ENCODE measurements at places on chromosomes 1 and 21.
A peak's percentile ranks its signal among the peaks of the same experiment; 100 is the strongest.

GRCh38 chr1:28890435-28890834 lies 23.9 kb upstream of the EPB41 start:
- no peak for DNase-seq

GRCh38 chr1:47574451-47575165 lies 136.8 kb downstream of the FOXD2 start:
- DNase-seq: no peak

GRCh38 chr21:15730484-15731242 lies 881 bp downstream of the USP25 start:
- DNase-seq: no peak

- no peak for DNase-seq
Observed at GRCh38 chr1:3093898-3094626, 25.1 kb downstream of the PRDM16 start.

DNA sequence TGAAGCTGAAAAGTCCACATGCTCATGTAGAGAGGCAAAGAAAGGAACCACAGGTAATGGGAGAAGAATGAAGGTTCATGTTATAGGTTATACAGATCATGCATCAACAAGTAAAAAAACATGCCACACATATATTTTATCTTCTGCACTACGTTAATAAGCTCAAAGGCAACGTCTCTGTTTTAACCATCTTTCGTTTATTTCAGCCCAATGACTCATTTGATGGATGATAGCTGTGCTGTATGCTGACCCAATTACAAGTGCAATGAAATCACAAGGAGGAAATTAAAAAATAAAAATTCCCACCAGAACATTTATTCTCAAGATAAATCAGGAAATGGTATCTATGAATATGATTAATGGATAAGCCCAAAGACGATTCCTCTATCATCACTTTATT lies 24.6 kb downstream of the XCL1 start:
- no peak for DNase-seq

GRCh38 chr1:171116676-171117075 lies 26.0 kb downstream of the FMO3 start:
- no peak for DNase-seq

DNA sequence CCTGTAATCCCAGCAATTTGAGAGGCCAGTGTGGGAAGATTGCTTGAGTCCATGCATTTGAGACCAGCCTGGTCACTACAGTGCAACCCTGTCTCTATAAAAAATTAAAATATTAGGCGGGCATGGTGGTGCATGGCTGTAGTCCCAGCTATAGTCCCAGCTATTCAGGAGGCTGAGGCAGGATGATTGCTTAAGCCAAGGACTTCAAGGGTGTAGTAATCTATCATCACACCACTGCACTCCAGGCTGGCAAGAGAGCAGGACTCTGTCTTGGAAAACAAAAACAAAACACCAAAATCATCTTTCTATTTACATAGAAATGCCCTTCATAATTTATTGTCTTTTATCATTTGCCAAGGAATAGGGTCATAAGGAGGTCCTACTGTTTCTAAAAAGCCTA lies 1274.1 kb upstream of the NCAM2 start:
- DNase-seq: no peak

- no peak for DNase-seq
Observed at GRCh38 chr1:221663321-221663720, 78.6 kb downstream of the DUSP10 start.

DNA sequence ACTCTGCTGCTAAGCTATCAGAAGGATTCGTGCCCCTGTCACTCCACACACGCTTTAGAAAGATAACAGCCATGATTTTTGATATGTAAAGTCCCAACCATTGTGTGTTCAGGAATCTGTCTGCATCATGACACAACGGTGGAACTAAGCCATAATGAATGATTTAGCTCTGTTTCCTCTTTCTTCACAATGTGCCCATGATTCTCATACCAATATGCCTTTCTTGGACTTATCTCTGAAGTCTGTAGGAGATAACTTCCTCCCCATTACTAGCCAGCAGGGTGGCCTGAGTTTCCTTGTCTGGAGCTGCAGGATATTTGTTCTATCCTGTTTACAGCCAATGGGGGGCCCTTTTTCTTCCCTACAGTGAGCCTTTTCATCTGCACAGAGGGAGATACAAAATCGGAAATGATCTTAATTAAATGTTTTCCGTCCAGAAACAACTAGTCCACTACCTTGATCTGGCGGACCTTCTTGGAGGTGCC lies 511.7 kb downstream of the USP25 start:
- no peak for DNase-seq

GRCh38 chr1:21327566-21328323 lies 37.5 kb upstream of the ECE1 start:
- DNase-seq: no peak

DNA sequence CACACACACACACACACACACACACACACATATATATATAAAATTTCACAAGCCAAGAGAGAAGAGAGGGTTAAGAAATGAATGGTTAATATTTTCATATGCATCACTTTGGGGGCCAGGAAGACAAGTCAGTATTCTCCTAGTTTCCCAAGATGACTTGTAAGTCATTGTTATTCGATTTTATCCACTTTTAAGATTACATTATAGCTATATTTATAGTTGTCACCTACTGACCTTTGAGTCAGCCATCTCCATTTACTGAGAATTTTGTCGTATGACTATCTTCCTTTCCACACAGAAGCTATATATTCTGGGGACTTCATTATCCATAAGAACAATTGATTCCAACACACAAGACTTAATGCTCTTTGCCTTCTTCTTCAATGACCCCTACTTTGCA lies 8.9 kb downstream of the LYST start:
- no peak for DNase-seq

GRCh38 chr1:150995460-150995859 lies 11.2 kb downstream of the MINDY1 start:
- no peak for DNase-seq

GRCh38 chr1:184025242-184025675 lies 12.3 kb downstream of the COLGALT2 start:
- DNase-seq: no peak

- DNase-seq: no peak
Observed at GRCh38 chr1:215543191-215543606, 23.9 kb upstream of the KCTD3 start.

GRCh38 chr1:18410407-18410806 lies 70.3 kb upstream of the KLHDC7A start:
- no peak for DNase-seq

DNA sequence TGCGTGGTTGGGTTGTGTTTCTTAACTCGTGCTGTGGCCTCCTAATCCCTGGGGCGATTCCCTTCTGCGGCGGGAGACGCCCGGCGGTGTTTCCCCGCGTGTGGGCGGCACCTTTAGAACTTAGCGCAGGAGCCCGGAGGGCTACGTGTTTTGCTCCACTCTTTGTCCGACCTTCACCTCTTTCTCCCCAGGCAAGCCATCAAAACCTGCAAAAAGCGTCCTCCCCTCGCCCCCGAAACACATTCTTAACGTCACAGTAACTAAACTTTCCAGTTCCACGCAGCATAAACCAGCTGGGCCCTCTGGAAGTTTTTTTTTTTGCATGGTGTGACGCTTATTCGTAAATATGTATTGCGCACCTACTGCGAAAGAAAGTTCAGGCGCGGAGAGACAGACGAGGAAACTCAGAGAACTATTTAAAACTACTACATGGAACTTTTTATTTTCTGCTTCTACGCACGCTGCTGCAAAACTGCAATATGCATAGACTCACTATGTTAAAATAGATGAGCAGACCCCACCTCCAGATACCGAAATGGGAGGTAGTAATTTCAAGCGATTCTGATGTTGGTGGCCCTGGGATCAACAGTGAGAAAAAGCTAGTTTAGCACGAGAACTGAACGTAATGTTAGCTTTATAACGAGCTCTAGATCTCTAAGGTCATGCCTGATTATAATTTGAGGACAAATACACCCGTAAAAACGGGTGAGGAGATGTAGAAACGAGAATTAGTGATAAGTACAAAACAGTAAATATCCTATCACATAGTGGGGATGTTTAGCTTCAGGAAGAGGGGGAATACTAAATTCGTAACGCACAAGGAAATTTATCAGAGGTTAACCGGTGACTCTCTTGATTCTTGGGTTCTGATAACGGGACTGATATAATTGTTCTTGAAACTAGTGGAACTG lies 920 bp downstream of the MTR start:
- no peak for DNase-seq

- no peak for DNase-seq
Observed at GRCh38 chr1:173285048-173285447, 77.9 kb upstream of the TNFSF4 start.

DNA sequence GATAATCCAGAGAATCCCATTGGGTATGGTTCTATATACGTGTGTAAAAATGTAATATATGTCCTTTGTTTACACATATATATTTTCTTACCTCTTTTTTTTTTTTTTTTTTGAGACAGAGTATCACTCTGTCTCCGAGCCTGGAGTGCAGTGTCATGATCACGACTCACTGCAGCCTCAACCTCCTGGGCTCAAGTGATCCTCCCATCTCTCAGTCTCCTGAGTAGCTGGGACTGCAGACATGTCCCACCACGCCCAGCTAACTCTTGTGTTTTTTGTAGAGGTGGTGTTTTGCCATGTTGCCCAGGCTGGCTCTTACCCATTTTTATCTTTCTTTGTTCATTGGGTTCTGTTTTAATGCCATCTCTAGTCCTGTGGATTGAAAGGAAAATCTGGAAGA lies 59.5 kb downstream of the ZBTB17 start:
- no peak for DNase-seq

GRCh38 chr1:222716393-222716792 lies 4.0 kb downstream of the BROX start:
- no peak for DNase-seq

GRCh38 chr1:213409208-213409631 lies 358.2 kb downstream of the RPS6KC1 start:
- no peak for DNase-seq

DNA sequence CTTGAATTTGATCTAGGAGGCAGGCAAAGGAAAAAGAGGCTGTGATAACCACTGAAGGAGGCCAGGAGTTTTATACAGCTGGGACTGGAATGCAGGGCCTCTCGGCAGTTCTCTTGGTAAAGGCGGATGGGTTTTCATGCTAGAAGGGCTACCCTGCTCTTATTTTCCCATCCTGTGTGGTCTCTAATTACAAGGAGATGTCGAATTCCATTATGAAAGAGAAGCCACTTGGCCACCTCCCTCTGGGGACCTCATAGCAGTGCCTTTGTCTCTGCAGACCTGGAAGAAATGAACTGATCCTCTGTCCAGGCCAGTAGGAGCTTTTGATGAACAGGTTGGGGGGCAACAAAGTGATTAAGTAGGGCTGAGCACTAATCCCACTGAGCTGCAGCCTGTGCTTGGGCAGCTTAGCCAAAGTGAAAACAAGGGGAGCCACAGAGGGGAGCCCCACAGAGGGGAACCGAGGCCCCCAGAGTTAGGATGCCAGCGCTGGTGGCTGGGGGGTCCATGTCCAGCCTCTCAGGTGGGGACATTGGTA lies 42.2 kb upstream of the BCAR3 start:
- no peak for DNase-seq

DNA sequence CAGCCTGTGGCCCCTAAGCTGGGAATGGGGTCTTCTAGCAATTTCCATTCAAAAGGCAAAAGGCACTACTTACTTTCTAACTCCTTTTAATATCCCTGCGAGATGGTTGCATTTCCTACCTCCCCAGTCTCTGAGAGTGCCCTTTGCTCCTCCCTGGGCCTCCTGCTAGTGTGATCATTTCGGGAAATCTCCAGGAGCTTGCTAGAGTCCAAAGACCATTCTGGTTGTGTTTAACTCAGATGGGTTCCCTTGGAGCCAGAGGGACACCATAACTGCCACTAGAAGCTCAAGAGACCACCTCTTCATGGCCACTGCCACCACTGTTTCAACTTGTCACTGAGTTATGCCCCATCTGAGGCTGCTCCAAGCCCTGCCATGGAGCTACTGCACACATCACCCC lies 34.4 kb upstream of the CYP4B1 start:
- DNase-seq: no peak

DNA sequence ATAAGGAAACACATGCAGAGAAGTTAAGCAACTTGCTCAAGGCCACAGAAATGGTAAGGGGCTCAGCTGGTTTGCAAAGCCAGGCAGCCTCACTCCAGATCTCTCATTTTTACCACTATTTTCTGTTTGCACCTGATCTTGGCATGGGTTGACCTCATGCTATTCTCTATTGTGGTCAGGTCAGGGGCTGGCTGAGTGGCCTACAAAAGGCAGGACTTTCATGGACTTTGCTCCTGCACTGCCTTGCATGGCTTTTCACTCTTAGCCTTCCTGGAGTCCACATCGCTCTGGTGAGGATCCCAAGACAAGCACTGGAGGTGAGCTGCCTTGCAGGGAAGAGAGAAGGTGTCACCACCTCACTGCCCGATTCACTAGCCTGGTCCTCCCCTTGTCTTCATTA lies 56.8 kb upstream of the CSF3R start:
- DNase-seq: no peak

DNA sequence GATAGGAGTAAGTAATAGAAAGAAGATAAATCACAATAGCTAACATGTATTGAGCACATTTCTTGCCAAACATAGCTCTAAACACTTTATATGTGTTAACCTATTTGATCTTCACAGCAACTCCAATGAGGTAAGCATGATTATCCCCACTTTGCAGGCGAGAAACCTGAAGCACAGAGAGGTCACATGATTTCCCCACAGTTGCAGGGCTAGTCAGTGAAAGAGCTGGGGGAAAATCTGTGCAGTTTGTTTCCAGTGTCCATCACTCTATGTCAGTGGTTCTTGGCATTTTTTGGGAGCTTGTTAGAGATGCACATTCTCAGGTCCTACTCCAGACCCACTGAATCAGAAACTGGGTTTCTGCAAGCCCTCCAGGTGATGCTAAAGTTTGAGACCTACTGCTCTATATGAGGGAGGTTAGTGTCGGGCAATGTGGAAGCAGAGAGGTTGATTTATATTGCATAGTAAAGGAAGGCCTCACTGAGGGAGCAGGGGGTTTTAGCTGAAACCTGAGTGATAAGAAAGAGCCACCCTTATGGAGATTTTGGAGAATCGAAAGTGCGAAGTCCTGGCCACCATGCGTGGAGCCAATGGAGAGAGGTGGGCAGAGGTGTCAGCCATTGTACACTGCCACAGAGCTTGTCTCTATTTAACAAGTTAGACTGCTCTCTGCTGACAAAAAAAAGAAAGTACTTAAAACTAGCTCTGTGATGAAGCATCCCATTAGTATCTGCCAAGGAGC lies 20.9 kb downstream of the MCOLN3 start:
- DNase-seq: peak; percentile 30

DNA sequence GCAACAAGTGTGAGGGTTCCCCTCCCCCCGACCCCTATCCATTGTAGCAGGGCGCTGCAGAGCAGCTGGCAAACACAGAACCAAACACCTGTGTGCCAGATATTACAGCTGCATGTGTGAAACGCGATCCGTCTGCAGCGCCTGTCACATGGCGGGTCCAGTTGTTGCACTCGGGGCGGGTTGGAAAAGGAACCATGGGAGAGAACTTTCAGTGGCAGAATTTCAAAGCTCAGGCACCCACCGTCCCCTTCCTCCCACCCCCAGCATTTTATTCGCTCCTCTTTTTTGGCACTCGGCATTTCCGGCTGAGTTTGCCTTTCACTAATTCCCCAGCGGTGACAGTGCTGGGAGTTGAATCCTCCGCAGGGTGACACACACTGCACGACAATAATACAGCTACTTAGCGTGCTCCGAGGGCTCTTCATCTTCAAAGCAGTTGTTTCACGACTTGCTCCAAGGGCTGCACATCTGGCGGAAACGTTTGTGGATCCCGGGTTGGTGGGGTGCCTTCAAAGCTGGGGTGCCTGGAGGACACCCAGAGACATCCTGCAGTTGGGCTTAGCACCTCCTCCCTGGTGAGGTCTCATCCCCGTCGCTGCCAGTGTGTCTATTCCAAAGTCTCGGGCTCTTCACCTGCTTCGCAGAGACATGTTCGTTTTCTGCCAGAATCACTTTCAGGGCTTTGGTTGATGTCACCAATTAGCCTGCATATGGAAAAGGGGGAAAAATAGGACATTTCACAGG lies 180.7 kb downstream of the ZBTB18 start:
- no peak for DNase-seq

Measured in central memory CD4-positive, alpha-beta T cell (primary cell).